Liver (tissue), 10 donors: ENCODE measurements at places on chromosomes 5 and 9.

- no peak for DNase-seq
These were observed 157.5 kb downstream of the EBF1 start for GRCh38 chr5:158942217-158942616.

DNA sequence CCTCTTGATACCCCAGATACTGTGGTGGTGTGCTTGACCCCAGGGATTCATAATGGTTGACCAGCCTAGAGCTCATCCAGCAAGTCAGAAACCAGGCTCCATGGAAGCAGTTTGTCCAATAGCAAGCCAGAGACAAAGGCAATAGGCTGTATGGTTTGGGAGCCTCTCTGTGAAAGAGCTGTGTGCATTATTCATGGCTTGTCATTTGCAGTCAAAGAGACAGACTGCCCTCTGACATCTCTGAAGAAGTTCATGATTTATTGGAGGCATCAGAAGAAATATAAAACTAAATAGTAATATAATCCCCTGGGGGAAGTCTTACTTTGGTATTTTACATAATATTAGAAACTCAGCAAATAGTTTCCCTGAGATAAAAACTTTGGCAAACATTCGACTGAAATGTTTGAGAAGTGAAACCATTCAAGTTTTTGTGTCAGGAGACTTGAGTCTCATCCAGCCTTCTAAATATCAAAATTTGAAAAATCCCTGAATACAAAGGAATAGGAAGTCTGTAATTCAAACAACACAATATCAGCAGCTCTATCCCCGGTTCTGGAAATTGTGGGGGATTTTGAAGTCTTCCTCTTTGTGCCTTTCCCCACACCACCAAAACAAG is 250.3 kb downstream of the ZSWIM6 start:
- no peak for DNase-seq

DNA sequence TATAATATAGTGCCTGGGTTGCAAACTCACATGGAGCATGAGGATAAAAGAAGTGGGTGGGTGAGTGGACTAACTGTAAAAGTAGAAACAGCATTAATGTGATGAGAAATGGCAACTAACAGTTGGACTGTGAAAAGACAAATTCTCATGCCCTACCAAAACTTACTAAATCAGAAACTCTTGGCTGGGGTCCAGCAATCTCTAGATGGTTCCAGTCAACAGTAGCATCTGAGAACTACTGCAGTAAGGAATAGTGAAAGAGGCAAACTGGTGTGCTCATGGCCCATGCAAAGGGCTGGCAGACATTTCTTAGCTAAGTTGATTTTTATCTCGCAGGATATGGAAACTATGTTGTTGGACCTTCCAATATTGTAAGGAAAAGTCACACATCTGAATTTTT is 150.3 kb downstream of the PIK3R1 start:
- no peak for DNase-seq

- no peak for DNase-seq
These were observed 69.8 kb downstream of the ICE1 start for GRCh38 chr5:5492087-5492933.

GRCh38 chr5:8864053-8864452 is 681.8 kb downstream of the SEMA5A start:
- no peak for DNase-seq
